ENCODE measurements at places on chromosomes 3 and 15. TPM values are rescaled to one million over a fixed set of nuclear protein-coding genes. Genes with fewer than 3 reads are reported as not detected.

- no peak for DNase-seq
Measured at GRCh38 chr3:6679510-6679909, 181.4 kb upstream of the GRM7 start.

RTP1 gene
- polyA plus RNA-seq: not detected

DNA sequence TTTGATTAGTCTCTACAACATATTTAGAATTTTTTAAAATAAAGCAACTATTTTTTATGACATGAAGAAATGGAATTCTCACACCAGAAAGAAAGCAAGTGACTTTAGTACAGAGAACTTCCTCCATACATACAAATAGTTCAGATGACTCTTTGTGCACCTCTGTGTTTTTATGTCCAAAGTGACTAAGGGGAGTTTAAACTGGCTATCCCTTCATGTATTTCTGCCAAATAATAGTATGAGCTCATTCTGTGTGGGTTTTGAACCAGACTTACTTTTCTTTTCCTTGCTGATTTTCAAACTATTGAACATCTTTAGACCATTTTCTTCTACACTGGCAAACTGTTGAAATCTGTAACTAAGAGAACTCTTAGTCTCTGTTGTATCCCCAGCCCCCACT, 196.3 kb downstream of the EPHA3 start:
- DNase-seq: no peak

DNA sequence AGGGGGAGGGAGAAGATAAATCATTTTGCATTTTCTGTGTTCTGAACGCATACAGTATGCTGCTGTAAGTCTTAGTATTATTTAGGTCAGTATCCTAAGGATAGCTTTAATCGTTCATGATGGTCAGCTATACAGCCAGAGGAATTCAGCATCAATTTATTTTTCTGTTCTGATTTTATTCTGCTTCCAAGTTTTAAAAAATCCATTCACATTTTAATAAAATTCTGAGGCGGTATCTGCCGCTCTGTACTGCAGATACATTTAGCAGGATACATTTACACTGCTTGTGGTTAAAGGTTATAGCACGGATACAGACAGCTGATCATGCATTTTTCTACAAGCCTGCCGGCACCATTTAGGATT, 17.8 kb downstream of the ZBTB38 start:
- DNase-seq: no peak

DNA sequence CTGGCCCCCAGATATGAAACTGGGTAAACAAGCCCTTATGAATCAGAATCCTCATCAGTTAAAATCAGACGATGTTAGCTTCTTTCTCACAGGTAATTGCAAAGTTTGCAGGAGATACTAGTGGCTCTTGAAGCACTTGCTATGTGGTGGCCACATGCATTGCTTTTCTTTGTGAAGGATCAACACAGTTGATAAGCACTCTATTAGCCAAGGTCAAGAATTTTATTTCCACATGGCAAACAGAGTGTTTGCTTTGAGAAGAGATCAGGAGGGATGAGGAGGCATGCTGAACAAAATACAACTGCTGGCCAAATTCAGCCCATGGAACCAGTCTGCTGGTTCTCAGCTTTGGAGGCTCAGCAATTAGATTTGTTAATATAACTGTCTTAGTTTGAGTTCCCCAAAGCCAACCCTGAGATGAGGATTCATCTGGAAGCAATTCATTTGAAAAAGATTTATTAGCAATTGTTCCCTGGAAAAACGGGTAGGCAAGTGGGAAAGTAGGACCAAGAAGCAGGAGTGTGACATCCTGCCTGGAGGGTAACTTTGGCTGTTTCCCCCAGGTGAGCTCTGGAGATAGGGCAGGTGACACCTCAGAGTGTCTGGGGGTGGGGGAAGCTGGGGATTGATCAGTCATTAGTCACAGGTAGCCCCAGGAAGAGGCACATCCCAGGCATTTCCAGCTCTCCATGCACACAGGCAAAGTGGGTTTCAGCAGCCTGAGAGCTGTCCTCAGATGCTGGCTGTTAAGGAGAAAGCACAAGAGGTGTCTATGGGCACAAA, 180.3 kb downstream of the ABHD5 start:
- DNase-seq: no peak

DNA sequence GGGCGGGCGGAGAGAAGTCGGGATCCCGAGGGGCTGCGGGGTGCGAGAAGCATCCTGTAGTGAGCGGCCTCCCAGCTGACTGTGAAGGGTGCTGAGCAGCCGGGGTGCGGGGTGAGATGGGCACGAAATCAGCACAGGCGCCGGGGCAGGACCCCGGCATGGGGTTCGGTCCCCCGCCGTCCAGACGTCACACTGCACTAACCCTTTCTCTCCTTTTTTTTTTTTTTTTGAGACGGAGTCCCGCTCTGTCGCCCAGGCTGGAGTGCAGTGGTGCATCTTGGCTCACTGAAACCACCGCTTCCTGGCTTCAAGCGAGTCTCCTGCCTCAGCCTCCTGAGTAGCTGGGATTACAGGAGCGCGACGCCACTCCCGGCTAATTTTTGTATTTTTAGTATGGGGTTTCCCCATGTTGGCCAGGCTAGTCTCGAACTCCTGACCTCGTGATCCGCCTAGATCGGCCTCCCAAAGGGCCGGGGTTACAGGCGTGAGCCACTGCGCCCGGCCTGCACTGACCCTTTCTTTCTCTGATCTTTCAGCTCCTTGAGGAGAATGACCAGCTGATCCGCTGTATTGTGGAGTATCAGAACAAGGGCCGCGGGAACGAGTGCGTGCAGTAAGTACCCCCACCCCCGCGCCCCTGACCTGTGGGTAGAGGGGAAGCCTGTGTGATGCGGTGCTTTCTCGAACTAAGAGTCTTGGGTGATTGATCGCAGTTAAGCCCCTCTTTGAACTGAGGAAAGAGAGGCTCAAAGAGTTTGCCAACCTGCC, 513 bp downstream of the SS18L2 start:
- DNase-seq: peak; percentile 11

Measured in heart right ventricle (tissue), 16 donors.